ENCODE measurements at places on chromosomes 11 and 22.
A peak's percentile ranks its signal among the peaks of the same experiment; 100 is the strongest.

DNA sequence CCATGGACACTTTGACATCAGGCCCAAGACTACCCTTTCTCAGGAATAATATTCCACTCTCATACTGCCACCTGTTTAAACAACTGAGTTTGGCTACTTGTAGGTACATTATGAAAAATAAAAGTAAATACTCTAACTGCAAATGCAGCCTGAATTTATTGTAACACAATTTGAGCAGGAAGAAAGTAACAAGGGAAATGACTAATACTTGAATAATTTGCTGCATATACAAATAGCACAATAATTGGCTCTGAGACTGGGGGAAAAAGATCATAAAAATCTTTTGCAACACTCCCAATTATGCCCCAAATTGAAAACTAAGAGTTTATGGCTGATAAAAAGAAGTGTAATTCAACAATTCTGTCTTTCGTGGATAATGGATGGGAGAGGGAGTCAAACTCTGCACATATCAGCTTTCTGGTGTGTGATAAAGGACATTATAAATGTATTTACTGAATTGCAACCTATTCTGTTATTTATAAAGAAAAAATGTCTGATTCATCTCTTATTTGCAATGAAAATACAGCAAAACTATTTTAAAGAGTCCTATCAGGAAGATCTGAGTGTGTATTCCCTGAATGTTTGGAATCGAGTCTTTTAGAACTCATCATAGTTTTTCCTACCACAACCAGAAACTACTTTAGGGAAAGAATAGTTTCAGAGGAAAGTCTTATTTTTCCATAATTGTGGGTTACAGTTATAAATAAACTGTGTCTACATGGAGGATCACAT, 359.0 kb downstream of the JRKL start:
- no peak for DNase-seq

GRCh38 chr22:25748704-25749103, 6.7 kb downstream of the MYO18B start:
- no peak for DNase-seq

DNA sequence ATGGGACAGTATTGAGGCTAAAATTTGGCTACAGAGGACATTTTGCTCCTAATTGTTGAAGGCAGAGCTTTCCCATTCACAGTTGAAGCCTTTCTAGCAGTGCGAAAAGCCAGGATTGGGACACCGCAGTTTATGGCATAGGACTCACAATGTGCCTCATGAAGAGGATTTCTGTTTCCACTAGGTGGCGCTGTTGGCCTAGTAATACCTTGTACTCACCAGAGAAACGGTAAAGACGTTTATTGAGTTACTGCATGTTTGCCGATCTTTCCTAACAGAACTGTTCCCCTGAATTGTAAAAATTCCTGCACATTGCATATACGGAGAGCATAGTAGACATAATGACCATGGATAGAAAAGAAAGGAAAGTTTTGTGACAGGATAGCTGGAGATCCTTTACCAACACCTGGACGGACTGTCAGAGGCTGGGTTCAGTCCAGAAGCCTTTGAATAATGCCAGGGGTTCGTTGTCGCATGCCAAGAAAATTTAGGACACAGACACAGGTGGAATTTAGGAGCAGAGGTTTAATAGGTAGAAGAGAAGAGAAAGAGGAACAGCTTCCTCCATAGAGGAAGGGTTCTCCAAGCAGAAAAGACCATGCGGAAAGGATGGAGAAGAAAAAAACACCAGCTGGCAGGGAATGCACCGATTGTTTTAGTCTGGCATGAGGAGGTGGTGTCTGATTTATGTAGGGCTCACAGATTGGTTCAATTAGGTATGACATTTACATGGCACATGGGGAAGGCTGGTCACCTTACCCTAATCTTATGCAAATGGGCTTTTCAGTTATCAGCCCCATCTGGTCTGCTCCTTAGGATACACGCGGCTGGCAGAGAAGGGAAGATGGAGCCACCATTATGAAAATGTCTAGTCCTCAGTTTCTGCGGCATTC, 10.8 kb upstream of the OR51D1 start:
- peak; percentile 4 for DNase-seq

- DNase-seq: no peak
Observed at GRCh38 chr11:46522682-46523281, 71.0 kb downstream of the AMBRA1 start.

GRCh38 chr22:39475902-39476301, 19.1 kb downstream of the MGAT3 start:
- no peak for DNase-seq

GRCh38 chr11:112977755-112978154, 16.5 kb downstream of the NCAM1 start:
- DNase-seq: no peak

GRCh38 chr22:43066134-43066533, 23.1 kb downstream of the TTLL1 start:
- no peak for DNase-seq
